NCI-H1105 treated with DMSO at 0.1 percent for 48 hours (cell line): ENCODE measurements at places on chromosomes 16 and 17.

DNA sequence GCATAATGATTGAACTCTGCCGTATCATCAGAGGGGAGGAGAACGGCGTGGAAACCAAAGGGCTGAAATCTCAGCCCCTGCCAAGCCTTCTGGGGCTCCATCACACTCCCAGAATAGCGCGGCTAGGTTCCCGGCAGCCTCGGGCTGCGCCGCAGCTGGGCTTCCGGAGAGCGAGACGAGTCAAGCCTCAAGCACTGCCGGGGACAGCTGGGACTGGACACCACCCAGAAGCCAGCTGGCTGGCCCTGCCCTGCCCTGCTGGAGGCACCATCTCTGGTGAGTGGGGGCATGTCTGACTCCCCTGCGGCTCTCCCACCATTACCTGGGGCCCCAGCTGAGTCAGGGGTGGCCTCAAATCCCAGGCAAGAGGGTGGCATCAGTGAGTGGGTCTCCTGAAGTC is 7.2 kb upstream of the GPRC5C start:
- no peak for DNase-seq

DNA sequence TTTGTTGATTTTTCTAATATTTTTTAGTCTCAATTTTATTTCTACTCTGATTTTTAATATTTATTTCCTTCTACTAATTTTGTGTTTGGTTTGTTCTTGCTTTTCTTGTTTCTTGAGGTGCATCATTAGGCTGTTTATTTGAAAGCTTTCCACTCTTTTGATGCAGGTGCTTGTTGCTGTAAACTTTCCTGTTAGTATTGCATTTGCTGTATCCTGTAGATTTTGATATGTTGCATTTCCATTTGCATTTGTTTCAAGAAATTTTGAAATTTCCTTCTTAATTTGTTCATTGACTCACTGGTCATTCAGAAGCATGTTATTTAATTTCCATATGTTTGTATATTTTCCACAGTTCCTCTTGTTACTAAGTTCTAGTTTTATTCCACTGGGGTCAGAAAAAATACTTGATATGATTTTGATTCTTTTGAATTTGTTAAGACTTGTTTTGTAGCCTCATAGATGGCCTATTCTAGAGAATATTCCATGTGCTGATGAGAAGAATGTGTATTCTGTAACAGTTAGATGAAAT is 43.1 kb upstream of the NACA2 start:
- no peak for DNase-seq

GRCh38 chr17:57381498-57381897 is 125.2 kb downstream of the MSI2 start:
- DNase-seq = no peak

DNA sequence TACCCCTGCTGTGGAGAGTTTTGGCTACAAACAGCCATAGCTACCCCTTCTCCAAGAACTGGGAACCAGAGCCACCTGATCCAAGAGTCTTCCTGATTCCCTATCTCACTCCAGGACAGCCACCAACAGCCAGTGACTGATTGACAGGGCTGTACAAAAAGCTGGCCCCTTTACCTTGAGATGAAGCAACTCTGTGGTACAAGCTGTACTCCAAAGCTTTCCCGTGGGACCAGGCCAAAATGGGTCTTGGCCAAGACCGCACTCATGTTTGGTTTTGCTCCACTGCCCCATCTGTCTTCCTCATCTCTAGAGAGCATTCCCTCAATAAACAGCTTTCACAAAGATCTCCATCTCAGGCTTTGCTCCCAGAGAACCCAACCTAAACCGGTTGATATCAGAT is 43.6 kb downstream of the RNF157 start:
- no peak for DNase-seq

GRCh38 chr17:82437325-82437668 is 13.3 kb downstream of the CYBC1 start:
- no peak for DNase-seq

DNA sequence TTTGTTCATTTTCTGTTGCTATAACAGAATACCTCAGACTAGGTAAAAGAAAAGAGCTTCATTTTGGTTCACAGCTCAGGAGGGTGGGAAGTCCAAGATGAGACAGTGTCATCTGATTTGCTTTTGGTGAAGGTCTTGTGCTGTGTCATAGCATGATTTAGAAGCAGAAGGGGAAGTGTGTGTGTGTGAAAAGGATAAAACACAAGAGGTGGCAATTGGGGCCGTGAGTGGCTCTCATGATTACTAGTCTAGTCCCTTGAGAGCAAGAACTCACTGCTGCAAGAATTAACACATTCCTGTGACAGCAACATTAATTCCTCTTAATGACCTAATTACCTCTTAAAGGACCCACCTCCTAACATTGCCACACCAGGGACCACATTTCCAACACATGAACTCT is 8.3 kb downstream of the SLC35G3 start:
- no peak for DNase-seq
